ENCODE measurements at places on chromosomes 3 and 15.
A peak's percentile ranks its signal among the peaks of the same experiment; 100 is the strongest.

DNA sequence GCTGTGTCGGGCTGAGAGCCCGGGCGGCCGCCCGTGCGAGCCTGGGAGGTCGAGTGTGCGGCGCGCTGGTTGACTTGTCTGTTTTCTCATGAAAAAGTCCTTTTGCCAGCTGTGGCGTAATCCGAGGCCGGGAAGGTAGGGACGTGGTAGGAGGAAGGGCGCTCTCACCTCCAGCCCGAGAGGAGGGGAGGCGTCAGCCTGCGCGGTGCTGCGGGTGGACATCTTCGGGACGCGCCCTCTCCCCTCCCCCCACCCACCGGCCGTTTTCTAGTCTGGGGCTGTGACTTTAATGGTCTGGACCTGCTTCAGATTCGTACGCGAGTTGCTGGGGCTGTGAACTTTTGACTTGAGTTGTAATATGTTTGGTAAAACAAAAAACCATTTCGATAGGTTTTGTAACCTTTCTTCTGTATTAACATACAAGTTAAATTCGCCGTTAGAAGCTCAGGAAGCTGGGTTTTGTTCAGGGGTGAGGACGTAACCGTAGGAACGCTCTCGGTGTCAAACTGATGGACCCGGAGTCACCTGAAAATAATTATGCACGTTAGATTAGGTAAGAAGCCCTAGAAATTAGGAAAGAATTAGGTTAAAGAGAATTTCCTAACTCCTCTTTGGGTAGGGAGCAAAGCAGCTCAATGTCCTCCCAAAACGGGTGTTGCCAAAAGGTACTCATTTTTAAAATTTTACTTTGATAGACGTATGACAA lies 762 bp downstream of the NCK1 start:
- DNase-seq = peak; percentile 19

DNA sequence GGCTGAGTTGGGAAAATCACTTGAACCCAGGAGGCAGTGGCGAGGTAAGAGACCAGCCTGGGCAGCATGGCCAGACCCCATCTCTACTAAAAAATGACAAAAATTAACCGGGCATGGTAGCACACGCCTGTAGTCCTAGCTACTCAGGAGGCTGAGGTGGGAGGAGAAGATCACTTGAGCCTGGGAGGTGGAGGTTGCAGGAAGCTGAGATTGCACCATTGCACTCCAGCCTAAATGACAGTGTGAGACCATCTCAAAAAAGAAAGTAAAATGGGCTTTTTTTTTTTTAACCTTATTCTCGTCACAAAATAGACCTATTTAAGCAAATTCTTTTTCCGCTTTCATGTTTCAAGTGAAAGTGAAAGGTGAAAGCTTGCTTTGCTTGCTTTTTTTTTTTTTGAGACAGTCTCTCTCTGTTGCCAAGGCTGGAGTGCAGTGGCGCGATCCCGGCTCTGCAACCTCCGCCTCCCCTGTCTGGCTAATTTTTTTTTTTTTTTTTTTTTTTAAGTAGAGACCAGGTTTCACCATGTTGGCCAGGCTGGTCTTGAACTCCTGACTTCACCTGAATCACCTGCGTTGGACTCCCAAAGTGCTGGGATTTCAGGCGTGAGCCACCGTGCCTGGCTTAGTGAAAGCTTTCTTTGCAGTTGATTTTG lies 3.6 kb downstream of the PDIA3 start:
- no peak for DNase-seq

DNA sequence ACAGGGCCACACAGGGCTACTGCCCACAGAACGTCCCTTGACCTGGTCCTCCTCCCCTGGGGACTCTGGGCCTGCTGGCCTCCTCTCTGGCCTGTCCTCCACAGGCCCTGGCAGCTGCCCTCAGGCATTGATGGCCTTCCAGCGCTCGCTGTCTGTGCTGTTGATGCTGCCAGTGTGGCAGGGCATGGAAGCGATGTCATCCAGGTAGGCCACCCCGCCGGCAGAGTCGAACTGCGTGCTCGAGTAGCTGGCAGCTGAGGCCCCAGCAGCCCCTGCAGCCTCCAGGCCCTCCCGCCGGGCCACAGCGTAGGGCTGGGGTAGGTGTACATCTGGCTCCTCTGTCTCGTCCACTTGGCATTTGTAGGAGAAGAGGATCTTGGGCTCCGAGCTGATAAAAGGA lies 17.1 kb downstream of the TPRA1 start:
- no peak for DNase-seq

GRCh38 chr3:52280050-52280461 lies 1.6 kb upstream of the WDR82 start:
- DNase-seq = no peak

DNA sequence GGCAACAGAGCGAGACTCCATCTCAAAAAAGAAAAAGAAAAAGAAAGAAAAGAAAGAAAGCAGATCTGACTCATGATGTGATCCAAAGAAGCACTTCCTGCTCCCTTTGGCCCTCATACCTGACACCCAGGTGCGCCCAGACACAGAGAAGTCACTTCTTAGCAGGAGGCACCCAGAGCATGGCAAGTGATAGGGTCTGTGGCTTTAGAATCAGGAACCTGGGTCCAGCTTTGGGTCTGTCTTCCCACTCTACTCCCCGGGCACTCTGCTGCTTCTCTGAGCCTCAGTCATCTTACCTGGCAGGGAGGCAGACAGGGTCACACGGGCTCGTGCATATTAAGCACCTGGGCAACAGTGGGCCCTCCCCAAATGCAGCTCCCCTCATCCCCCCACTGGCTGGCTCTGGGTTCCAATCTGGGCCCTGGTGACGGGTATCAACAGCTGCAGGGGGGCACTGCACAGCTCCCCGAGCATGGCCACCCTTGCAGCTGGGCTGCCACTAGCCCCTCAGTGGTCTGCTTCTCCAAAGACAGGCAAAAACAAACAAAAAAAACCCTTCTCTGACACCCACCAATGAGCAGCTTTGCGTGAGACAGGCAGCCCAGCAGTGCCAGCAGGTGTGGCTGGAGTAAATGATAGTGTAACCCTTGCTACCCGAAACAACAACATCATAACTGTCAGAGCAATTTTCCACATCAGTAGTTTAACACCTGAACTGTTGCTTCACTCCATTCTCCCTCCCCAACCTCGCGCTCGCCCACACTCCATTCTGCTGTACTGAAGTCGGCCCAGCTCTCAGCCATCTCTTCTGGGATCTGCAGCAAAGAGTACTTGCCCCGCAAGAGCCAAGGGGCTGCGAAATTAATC lies 99.8 kb downstream of the MEGF11 start:
- no peak for DNase-seq

- DNase-seq = no peak
These were observed 20.5 kb upstream of the LIMD1 start for GRCh38 chr3:45574067-45574494.

- DNase-seq = no peak
These were observed 519.7 kb downstream of the DIPK2A start for GRCh38 chr3:144491333-144491732.

DNA sequence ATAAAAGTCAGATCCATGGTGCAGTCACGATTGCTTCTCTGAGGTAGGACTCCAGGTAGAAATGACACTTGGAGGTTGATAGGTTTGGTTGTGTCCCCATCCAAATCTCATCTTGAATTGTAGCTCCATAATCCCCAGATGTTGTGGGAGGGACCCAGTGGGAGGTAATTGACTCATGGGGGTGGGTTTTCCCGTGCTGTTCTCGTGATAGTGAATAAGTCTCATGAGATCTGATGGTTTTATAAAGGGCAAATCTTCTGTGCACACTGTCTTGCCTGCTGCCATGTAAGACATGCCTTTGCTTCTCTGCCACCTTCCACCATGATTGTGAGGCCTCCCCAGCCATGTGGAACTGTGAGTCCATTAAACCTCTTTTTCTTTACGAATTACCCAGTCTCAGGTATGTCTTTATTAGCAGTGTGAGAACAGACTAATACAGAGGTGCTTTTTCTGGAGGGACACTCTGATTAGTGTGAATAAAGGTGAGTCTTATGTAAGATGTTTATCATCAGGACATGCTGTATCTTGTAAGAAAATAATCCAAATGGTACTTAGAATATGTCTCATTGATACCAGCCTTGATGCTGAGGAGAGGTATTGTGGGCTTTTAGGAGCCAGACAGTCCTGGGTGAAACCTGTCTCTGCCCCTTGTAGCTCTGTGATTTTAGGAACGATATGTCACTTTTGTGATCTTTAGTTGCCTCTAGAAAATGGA lies 43.0 kb downstream of the SLCO3A1 start:
- DNase-seq = no peak

DNA sequence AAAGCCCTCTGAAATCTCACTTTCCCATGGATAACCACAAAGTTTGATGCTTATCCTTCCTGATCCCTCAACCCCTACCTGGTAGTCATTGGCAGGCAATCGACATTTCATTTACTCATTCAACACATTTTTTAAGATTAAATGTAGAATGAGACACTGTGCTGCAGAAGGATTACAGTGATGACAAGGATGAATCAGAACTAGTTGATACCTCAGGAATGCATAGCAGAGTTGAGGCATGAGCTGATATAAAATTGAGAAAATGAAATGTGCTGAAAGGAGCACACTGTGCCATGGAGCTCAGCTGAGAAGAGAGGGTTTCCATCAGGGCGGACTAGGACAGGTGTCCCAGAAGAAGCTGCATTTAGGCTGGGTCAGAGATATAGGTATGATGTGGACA lies 48.9 kb upstream of the ACTL6A start:
- DNase-seq = no peak

DNA sequence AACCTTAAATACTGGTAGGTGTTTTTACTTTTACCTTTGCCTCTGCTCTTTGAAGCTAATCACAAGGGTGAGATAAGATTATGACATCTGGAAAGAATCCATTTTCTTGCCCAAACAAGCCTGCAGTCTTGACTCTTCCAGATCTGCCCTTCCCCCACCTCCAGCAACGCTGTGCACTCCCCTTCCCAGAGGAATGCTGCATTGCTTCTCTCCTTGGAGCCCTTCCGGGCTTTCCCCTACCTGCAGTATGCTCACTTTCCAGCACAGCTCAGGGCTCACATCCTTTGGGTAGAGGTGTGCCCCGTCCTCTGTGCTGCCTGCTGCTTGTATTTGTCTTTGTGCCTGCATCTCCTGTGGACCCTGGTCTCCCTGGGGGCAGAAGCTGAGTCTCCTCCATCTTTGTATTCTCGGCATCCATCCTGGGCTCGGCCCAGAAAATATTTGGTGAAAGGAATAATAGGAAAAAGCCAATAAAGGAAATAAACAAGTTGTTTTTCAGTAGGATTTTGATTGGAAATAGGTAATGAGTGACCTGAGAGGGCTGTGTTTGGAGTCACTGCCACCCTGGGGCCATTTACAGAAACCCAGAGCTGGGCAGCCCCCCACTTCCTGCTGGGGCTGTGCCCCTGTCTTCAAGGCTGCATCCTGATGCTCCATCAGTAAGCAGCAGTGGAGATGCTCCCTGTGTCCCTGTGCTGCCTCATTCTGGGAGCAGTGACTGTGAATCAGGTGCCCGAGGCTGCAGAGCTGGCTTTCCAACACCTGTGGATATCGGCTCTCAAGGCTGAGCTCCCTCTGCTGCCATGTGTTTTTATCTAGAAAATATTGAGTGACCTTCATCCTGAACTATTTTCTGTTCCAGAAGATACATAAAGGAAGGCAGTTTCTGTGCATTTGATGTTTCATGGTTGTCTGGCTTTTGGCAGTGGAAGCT lies 117.5 kb downstream of the EEFSEC start:
- no peak for DNase-seq

DNA sequence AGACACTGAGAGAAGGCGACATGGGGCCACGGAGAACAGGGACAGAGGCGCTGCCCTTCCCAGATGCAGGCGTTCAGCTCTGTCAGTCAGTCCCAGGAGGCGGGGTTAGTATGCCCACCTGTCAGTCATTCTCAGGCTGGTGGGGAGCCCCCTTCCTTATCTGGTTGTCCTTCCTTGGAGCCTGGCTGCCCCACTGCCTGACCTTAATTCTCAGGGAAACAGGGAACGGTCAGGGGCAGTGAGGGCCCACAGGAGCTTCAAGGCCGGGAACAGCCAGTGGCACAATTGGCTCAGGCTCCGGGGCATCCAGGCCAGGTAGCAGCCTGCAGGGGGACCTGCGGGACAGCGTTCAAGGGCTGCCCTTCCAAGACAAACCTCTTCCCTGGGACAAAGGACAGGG lies 133.2 kb downstream of the CHSY1 start:
- no peak for DNase-seq

- no peak for DNase-seq
These were observed 519 bp downstream of the LYSMD2 start for GRCh38 chr15:51736751-51737521.

DNA sequence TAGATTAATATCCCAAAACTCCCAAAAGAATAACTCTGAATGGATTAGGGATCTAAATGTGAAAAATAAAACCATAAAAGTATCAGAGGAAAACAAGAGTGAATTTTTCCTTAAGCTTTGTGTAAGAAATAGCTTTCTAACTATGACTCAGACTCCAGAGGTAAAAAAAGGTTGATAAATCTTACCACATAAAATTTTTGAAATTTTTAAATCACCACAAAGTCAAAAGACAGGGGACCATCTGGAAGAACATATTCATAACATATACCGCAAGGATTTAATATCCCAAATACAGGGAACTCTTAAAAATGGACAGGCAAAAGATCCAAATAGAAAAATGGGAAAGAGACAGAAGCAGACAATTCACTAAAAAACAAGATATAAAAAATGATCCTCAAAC lies 145.0 kb downstream of the ARNT2 start:
- no peak for DNase-seq

DNA sequence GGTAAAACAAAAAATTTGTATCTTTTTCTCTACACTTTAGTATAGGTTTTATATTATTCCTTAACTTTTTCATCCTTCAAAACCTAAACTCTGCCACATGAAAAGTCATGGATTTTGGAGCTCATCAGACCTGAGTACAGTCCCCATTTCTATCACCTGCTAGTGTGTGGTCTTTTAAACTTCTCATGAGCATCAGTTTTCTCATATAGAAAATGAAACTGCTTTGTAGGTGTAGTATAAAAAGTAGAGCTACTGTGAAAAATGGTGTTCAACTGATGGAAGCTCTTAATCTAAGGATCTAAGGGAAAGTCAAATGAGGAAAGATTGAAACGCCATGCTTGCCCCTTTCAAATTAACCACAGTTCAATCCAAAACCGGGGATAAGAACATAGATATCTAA lies 686.5 kb downstream of the MECOM start:
- DNase-seq = no peak

DNA sequence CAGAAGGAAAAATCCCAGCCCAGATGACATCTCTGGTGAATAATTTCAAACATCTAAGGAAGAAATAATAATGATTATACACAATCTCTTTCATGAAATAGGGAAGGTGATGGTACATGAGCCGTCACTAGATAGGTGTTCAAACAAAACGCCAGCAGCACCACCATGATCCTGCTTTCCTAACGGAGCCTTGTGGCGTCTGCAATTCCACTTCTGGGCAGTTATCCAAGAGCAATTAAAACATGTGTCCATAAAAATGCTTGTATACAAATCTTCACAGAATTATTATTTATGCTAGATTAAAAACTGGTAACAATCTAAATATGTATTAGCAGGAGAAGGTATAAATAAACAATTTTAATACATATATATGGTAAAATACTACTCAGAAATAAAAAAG lies 33.7 kb downstream of the RTP4 start:
- DNase-seq = no peak
